Stimulated activated CD4-positive, alpha-beta T cell treated with anti-CD3 and anti-CD28 coated beads, Interleukin-2, amount 100 ng/mL, for 24 hours (primary cell): ENCODE measurements at places on chromosomes 2 and 18.

GRCh38 chr2:59896499-59897245, 656.8 kb downstream of the BCL11A start:
- no peak for DNase-seq

GRCh38 chr2:203327582-203327900, 653 bp upstream of the ABI2 start:
- DNase-seq = no peak

DNA sequence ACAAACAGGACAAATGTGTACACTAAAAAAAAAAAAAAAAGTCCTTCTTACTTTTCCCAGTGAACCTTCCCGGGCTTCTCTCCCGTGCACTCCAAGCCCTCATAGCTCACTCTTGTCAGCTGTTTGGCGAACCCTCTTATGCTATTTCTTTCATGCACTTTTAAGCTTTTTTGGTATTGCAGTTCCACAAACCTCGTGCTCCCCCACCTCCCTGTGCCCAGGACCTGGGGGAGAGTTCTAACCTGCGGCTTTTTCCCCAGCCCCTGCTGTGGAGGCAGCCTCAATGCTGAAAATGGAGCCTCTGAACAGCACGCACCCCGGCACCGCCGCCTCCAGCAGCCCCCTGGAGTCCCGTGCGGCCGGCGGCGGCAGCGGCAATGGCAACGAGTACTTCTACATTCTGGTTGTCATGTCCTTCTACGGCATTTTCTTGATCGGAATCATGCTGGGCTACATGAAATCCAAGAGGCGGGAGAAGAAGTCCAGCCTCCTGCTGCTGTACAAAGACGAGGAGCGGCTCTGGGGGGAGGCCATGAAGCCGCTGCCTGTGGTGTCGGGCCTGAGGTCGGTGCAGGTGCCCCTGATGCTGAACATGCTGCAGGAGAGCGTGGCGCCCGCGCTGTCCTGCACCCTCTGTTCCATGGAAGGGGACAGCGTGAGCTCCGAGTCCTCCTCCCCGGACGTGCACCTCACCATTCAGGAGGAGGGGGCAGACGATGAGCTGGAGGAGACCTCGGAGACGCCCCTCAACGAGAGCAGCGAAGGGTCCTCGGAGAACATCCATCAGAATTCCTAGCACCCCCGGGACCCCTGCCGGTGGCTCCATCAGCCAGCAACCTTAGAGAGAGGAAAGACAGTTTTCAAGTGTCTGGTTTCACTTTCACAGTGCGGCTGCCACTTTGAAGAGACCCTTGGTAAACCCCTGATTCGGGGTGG, 826 bp downstream of the KCNE4 start:
- no peak for DNase-seq

- peak; percentile 39 for DNase-seq
These were observed 201.8 kb downstream of the ZFP36L2 start for GRCh38 chr2:43024515-43025011.

- DNase-seq = peak; percentile 14
These were observed 43.2 kb downstream of the CYB5A start for GRCh38 chr18:74248595-74248994.

DNA sequence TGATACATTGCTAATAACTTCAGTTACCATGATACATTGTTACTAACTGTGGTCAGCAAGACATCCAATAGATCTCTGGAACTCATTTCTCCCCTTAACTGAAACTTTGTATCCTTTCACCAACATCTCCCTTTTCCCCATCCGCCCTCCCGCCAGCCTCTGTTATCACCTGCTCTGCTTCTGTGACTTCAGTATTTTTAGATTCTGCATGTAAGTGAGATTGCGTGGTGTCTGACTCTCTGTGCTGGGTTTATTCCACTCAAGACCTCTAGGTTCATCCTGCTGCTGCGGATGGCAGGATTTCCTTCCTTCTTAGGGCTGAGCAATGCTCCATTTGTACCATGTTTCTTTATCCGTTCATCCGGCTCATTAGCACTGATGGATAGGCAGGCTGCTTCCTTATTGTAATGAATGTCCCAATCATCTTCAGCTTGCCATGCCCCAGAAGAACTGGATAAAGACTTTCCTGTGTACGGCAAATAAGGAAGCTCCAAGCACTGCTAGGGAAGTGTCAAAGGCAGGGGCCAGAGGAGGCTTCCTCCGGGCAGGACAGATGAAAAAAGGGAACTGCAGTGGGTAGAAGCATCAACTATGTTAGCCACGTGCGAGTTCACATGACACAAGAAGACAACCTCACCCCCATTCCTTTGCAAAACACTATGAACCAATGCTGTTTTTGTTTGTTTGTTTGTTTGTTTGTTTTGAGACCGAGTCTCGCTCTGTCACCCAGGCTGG, 113.4 kb downstream of the EIPR1 start:
- no peak for DNase-seq

- DNase-seq = no peak
These were observed 14.0 kb upstream of the SCLY start for GRCh38 chr2:238046725-238047270.

GRCh38 chr18:3584897-3585460, 135.0 kb downstream of the TGIF1 start:
- DNase-seq = no peak

DNA sequence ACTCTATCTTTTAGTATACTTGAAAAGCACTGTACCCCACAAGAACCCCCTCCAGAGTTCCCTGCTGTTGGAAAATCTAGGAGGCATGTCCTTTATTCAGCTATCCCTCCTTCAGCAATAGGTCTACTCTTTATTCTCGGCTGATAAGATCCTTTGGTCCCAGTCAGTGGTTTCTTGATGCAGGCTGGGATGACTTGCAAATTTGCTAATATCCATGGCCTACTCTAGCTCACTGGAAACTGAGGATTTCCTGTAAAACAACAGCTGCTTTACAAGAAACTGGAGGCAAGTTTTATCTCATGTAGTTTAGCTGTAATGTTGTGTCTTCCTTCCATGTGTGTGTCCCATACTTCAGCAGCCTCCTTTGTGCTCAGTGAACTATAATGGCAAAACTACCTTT, 183.9 kb upstream of the SCN7A start:
- DNase-seq = no peak

DNA sequence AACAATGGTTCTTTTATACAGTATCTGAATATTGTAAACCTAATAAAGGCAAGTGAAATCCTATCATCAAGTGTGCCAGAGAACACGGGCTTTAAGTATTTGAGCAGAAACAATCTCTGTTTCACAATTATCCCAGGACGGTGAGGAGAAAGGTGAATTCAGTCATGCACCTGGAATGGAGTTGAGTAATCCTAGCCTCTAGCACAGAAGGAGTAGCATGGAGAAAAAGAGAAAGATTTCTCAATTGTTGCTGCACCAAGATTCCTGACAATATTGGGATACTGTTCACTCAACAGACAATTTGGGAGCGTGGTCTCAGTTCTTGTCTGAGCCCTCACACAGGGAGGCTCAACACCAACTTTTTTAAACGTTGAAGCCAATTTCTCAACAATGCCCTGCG, 510.6 kb downstream of the SOX11 start:
- DNase-seq = no peak

DNA sequence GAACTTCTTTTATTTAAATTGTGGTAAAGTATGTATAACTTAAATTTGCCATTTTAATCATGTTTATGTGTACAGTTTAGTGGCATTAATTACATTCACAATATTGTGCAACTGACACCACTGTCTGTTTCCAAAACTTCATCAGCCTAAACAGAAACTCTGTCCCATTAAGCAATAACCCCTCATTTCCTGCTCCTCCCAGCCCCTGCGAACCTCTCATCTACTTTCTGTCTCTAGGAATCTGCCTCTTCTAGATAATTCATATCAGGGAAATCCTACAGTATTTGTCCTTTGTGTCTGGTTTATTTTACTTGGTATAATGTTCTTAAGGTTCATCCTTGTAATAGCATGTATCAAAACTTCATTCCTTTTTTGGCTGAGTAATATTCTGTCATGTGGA, 75.1 kb downstream of the BOLA3 start:
- DNase-seq = no peak

DNA sequence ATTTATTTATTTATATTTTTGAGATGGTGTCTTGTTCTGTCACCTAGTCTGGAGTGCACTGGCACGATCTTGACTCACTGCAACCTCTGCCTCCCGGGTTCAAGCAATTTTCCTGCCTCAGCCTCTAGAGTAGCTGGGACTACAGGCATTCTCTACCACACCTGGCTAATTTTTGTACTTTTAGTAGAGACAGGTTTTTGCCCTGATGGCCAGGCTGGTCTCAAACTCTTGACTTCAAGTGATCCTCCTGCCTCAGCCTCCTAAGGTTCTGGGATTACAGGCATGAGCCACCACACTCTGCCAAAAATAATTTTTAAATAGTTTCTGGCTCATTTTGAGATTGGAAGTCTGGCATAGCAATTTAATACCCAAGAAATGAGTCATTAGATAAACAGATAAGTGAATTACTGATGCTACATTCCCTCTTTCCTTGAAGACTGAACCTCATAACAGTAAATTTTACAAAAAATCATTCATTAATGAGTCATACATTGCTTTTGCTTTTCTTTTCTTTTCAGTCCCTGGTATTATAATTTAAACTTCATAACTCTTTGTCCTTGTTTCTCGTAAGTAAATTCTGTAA, 881.6 kb upstream of the PIK3C3 start:
- DNase-seq = no peak

DNA sequence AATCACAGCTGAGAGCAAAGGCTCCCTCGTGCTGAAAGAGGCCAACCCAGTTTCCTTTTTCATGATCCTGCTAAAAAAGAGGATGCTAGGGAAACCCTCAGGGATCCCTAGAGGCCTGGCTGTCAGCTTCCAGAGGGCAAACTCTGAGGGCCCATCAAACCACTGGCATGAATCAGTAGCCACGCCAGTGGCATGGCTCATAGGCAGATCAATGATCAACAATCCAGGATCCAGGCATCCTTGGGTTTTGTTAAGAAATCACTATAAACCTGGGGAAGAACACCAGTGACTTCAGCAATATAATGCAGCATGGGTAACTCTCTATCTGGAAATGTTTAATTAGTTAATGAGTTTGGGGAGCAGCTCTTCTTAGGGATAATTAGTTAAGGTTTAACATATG, 286.5 kb downstream of the C1D start:
- DNase-seq = no peak

DNA sequence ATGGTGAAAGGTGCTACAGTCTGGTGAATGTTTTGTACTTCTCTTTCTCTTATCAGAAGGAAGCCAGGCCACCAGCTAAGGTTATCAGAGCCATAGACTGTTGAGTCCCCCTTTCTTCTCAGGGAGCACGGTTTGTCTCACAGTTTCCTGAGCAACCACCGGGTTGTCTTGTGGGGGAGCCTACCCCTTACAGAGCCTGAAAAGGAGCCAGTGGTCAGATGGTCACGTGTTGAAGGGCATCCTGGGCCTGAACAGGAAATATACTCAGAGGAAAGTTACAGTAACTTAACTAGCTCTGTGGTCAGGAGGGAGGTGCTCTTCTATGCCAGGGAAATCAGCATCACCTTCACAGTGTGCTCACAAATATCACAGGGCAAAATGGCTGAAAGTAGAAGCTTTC, 11.6 kb downstream of the CD28 start:
- DNase-seq = peak; percentile 57

DNA sequence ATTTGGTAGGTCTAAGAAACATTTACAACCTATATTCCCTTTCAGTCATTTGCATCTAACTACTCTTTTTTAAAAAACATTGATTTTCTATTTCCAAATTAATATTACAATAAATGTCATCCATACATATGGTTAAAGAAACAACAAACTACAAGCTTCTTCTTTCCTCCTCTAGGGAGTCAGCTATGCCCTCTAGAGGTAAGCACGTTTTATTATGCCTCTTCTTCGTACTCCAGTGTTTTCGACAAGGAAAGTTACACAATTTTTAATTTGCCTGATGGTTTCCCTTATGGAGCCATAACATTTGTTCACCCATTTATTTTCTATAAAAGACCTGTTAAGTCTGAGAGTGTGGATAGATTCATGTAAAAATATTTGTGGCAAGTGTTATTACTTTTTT, 183.4 kb upstream of the CDH7 start:
- DNase-seq = no peak

- DNase-seq = no peak
These were observed 69.9 kb upstream of the CAVIN2 start for GRCh38 chr2:191916826-191917225.

DNA sequence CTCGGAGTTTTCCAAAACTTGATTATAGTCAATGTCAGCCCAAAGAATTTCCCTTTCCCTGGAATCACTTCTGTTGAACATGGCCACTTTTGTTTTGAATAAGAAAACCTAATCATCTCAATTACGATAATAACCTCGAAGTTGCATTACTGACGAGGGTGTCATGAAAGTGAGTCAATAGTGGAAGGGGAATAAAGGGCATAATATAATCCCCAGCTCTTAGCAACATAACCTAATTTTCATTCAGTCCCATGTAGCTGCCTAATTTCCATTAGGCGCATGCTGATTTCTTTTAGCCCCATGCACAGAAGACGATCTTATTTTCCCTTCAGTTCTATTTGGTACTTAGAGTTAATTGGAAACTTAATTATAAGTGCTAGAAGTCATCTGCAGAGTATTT, 51.1 kb upstream of the RAPH1 start:
- no peak for DNase-seq

DNA sequence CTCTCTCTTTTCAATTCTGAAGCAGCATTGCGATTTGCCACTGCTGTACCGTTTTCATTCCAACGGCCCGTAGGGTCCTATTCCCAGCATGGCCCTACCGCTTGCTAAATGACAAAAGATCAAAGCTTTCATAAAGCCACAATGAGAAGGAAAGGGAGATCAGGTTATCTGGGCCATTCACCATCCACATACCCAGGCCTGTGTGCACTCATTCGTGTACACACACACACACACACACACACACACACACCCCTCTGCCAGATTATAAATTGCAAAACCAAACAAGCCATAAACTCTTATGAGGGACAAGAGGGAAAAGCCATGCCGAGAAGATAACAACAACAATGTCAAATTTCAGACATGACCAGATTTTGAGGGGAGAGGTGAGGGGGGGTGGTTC, 282.3 kb downstream of the BCL11A start:
- no peak for DNase-seq

GRCh38 chr2:171529914-171530313, 7.6 kb downstream of the CYBRD1 start:
- DNase-seq = peak; percentile 44

GRCh38 chr2:99670768-99671734, 181.2 kb upstream of the REV1 start:
- no peak for DNase-seq

- DNase-seq = no peak
These were observed 1775.5 kb upstream of the CELF4 start for GRCh38 chr18:39341129-39341528.

DNA sequence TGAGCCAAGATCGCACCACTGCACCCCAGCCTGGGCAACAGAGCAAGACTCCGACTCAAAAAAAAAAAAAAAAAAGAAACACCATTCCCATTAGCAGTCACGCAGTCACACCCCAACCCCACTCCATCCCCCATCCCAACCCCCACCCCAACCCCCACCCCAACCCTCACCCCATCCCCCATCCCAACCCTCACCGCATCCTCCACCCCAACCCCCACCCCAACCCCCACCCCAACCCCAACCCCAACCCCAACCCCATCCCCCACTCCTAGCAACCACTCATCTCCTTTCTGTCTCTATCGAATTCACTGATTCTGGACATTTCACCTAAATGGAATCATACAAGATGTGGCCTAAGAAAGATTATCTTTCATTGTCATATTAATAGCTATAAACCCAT, 25.9 kb upstream of the ATP9B start:
- no peak for DNase-seq

- DNase-seq = peak; percentile 29
These were observed 67.6 kb upstream of the ZFP36L2 start for GRCh38 chr2:43293744-43294695.

GRCh38 chr2:180980106-180980942, at the start of gene UBE2E3:
UBE2E3 (plus strand) TSS chr2:180980605; CDS start chr2:180982043, 1,438 bp downstream.
- peak; percentile 76 for DNase-seq

GRCh38 chr18:28171837-28172236, 5.1 kb downstream of the CDH2 start:
- DNase-seq = no peak
